ENCODE measurements at places on chromosomes 1 and 21.
A peak's percentile ranks its signal among the peaks of the same experiment; 100 is the strongest.

GRCh38 chr1:73674945-73675561 is 522.9 kb downstream of the LRRIQ3 start:
- H3K27me3 ChIP-seq: no peaks in the 10 kb centered on the region
- DNase-seq: no peak
- H3K4me3 ChIP-seq: no peak overlapping the region
- no peaks in the 10 kb centered on the region for H3K36me3 ChIP-seq
- H3K4me1 ChIP-seq: no peaks in the 10 kb centered on the region

- H3K27ac ChIP-seq: no peak overlapping the region
- no peak for DNase-seq
- peaks cover 2% of the 10 kb centered on the region for H3K4me1 ChIP-seq
- no peak overlapping the region for H3K4me3 ChIP-seq
- peaks cover 18% of the 10 kb centered on the region for H3K36me3 ChIP-seq
These were observed 10.9 kb downstream of the LSS start for GRCh38 chr21:46217511-46218196.

GRCh38 chr1:37995751-37996345 is 6.0 kb upstream of the SF3A3 start:
- peaks cover 2% of the 10 kb centered on the region for H3K36me3 ChIP-seq
- H3K27ac ChIP-seq: peak overlapping the region; percentile 37
- H3K27me3 ChIP-seq: peaks cover 3% of the 10 kb centered on the region
- DNase-seq: peak; percentile 33

- no peak for DNase-seq
- H3K4me3 ChIP-seq: no peak overlapping the region
- peak overlapping the region; percentile 40 for H3K27ac ChIP-seq
- peaks cover 2% of the 10 kb centered on the region for H3K36me3 ChIP-seq
These were observed 124.0 kb downstream of the SYT2 start for GRCh38 chr1:202586018-202586821.

DNA sequence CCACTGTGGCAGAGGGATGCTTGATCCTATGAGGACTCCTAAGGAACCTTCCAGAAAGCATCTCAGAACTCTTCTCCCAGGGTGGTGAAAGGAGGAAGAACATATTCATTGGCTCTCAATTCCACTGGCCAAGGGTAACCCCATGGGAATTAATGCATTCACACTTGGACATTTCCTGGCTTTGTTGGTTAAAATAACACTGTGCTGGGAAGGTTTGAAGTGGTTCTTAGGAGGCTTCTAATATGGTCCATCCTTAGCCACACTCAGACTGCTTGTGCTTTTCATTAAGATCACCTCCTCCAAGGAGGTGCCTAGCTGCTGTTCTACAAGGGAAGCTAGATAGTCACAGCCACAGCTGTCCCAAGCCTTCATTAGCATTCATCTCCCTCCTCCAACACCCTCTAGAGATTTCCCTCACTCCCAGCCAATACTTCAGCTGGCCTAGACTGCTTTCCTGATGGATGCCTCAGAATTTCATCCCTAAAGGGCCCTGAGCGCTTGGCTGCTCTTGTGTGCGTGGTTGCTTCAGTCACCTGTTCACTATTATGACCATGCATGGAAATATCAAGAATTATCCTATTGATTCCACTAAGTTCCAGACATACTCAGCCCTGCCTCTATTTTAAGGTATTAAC is 544.4 kb downstream of the PLPP3 start:
- H3K4me1 ChIP-seq: no peaks in the 10 kb centered on the region
- H3K4me3 ChIP-seq: no peak overlapping the region
- no peak for DNase-seq
- no peaks in the 10 kb centered on the region for H3K36me3 ChIP-seq
